ENCODE measurements at places on chromosomes 3 and 15.

- peak; percentile 29 for DNase-seq
These were observed 200.0 kb downstream of the CACNA2D3 start for GRCh38 chr3:54322354-54322753.

GRCh38 chr3:17300441-17300840 is 415.7 kb downstream of the PLCL2 start:
- DNase-seq, result no peak

DNA sequence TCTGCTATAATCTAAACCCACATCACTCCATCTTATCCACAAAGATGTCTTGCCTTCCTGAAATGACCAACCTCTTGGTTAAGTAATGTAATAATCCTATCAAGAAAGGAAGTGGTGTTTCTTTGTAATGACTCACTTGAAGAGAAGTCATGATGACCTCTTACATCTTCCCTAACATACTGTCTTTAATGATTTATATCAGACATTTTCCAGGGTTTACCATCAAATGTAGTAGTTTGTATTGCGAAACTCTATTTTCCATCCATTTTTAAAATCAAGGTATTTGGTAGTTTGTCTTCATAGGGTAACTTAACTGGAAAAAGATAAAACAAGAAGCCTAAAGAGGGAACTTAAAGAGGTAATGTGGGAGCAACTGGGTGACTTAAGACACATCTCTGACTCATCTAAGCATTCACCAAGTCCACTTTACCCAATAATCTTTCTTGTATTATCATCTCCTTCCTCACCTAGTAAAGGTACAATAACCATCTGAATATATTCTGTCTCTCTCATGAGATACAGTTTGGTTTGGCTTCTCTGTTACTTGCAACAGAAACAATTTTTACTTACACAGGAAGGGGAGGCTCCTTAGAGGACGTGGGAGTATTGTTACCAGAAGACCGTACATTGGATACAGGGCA is 5.7 kb upstream of the MAPK6 start:
- DNase-seq, result no peak

GRCh38 chr3:187277129-187277462 is 14.4 kb downstream of the MASP1 start:
- no peak for DNase-seq

DNA sequence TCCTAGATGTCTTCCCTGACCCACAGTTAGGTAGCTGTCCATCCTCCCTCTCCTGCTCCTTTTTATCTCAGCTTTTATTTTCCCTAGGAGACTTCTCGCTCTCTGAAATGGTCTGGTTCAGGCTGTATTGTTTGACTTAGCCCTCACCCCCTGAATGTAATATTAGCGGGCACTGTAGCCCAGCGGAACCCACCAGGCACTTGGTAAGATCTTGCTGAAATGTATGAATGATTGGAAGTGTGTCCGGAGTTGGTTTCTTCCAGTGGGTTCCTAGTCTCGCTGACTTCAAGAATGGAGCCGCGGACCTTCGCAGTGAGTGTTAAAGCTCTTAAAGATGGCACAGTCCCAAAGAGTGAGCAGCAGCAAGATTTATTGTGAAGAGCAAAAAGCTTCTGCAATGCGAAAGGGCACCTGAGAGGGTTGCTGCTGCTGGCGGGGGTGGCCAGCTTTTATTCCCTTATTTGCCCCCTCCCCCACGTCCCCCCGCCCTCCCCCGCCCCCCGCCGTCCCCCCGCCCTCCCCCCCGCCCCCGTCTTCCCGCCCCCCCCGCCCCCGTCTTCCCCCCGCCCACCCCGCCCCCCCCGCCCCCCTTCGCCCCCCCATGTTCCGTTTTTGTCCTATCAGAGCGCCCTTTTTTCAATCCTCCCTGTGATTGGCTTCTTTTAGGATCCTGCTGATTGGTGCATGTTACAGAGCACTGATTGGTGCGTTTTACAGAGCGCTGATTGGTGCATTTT is 694 bp upstream of the EEFSEC start:
- no peak for DNase-seq
